ENCODE measurements at places on chromosomes 4 and X. TPM values are rescaled to one million over a fixed set of nuclear protein-coding genes. Genes with fewer than 3 reads are reported as not detected.

DNA sequence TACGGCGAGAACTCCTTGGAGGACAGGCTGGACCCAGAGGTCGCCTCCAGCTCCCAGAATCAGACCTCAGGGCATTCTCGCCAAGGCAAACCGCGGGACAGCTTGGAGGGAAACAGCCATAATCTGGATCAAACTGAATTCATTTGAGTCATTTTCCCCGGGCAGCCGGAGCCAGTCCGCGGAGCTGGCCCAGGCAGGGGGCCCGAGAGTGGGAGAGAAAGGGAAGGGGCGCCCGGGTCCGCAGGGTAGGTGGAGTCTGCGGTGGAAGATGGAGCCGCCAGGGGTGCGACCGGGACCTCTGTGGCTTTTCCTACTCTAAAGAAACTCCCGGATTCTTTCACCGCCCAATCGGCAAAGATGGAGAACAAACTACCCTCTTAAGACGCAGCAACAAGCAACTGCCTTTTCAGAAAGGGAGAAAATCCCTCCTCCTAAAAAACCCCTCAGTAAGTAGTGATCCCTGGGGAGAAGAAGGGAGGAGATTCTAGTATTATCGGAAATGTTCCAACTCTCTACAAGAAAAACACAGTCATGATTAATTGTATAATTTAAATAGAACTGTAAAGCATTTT lies 5.2 kb downstream of the NKX3-2 start:
- no peak for DNase-seq

GRCh38 chrX:127457161-127457560 lies 595.0 kb downstream of the ACTRT1 start:
- DNase-seq = no peak

GRCh38 chr4:127188847-127189246 lies 443.9 kb upstream of the INTU start:
- no peak for DNase-seq

DNA sequence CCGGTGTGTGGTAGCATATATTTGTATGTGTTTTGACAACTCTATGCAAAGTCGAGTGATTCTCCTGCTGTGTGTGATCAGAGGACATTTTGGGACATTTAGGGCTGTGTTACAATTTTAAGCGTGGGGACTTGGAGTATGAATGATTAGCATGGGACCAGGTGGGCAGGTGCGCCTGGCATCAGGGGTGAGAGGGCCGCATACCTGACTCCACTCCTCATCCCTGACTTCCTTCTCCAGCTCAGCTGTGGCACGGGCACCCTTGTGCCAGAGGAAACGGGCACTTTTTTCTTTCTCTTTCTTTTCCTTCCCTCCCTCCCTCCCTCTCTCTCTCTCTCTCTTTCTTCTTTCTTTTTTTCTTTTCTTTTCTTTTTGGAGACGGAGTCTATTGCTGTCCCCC lies 15.7 kb upstream of the PLCXD1 start:
- DNase-seq = no peak

DNA sequence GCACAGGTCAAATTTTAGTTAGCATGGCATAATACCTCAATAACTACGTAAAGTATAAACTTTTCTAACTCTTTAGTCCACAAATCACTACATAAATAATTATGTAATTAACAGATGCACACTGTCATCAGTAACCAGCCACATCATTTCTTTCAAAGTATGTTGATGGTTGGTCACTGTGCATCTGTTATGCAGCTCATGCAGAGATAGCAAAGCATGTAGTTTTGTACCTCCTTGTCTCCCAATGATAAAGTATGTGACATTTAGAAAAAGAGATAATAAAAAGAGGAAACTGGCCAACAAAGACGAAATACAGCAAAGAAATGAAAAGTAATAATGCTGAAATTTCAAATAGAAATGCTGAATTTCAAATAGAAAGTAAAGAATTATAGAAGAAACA lies 2.9 kb downstream of the LAMTOR3 start:
- DNase-seq = no peak

- DNase-seq = peak; percentile 98
Observed at GRCh38 chrX:67780694-67781109, 236.9 kb downstream of the AR start.

DNA sequence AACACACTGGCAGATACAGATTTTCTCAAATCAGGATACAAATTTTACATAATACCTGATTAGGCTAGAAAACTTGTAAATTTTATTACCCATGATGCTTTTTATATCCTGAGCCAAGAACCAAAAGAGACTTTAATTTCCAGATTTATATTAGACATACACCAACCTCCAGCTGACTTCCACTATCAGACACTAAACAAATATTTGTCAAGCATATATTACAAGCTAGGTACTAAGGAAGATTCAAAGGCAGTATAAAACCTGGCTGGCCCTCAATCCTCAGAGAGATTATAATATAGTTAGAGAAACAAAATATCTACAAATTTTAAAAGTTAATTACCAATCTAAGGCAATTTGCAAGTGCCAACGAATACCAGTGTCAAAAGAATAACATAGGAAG lies 357.8 kb upstream of the F9 start:
- no peak for DNase-seq

GRCh38 chr4:3368841-3369760 lies 72.7 kb upstream of the HGFAC start:
- DNase-seq = no peak

- no peak for DNase-seq
Observed at GRCh38 chrX:49877397-49878101, 1.7 kb upstream of the USP27X start.

GRCh38 chrX:57587607-57588006 lies 4.2 kb upstream of the ZXDB start:
- DNase-seq = no peak

DNA sequence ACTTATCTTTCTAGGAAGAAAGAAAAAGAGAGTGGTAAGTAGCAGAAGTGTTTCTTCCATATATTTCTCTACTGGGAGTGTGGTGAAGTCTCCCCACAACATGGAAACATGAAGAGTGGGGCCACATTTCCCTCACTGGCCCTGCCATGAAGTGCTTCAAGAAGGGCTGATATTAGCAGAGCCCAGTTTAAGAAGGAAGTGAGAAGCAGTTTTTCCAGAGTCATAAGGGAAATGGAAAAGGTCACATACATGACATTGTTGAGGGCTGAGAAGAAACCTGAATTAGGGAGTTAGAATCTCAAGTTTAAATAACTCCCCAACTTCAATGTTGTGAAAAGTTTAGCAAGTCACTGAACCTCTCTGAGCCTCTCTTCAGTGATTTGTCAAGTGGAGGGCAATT lies 171.9 kb upstream of the RBPJ start:
- DNase-seq = no peak

DNA sequence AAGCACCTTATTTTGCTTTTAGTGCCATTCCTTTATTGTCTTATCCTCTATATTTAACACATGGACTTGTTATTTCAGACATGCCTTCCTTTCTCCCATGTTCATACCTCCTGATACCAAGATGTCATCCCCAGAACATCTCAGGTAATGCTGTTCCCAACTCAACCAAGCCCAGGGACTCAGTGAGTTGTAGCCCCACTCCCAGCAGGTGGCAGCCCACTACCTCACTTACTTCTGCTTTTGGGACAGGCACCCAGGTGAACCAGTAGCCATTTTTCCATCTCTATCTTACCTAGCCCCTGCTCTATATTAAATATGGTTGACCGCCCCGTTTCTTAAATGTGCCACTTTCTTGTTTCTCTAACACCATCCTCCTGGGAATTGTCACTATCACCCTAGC lies 199.0 kb downstream of the DCHS2 start:
- no peak for DNase-seq

DNA sequence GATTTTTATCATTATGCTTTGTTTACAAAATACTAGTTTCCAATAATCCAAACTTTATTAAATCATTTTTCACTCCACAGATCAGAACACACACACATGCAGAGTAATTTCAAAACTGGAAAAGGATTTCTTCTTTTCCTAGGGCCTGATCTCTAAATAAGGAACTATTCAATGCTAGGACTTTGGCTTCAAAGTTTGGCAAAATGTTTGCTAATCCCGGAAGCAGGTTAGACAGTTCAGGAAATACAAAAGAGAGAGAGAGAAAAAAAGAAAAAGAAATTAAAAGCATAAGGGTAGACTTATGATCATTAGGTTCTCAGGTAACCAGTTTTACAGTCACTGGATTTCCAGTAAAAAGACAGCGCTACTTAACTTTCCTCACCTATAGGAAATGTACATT lies 211.0 kb downstream of the DCLK2 start:
- no peak for DNase-seq

DNA sequence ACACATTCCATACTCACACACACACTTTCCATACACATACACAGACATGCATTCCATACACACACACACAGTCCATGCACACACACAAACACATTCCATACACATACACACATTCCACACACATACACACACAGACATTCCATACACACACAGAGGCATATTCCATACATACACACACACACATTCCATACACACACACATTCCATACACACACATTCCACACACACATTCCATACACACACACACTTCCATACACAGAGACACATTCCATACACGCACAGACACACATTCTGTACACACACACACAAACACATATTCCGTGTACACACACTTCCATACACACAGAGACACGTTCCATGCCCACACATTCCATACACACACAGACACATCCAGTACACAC lies 14.8 kb downstream of the LINC00632 start:
- no peak for DNase-seq

GRCh38 chr4:14066979-14067378 lies 439.5 kb upstream of the BOD1L1 start:
- no peak for DNase-seq

- DNase-seq = no peak
Observed at GRCh38 chr4:6924361-6924779, 14.7 kb downstream of the TBC1D14 start.

DNA sequence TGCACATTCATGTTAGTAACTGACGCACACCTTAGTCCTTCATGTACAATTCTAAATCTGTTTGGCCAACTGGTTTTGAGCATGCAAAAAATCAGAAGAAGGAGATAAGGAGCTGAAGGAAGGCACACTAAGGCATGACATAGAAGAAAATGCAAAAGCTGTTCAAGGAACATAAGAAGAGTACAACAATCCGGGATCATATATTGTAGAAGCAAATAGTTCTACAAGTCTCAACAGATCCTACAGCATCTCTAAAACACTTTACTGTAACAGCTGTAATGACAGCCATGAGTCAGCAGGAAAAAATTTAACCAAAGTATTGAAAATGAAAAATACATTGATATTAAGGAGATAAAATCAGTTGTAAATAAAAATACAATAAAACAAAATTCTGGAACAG lies 57.7 kb downstream of the KLHL13 start:
- no peak for DNase-seq

DNA sequence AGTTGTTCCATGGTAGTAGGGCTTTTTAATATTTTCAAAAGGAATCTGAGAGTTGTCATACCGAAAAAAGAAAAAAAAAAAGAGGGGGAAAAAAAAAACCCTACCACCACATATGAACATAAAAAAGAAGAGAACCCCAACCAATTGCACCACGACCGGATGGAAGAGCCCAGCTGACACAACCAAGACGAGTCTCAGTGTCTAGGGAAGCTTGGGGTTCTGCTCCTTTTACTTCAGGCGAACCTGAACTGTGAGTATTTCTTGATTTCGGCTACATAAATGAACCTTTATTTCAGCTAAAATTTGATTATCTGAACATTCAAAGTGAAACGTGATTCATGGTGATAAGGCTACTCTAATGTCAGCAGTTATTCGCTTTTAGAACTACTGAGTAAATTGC lies at the start of gene GPR34:
GPR34 (plus strand) TSS at position 139 of the 400 bp plus-strand sequence. CDS start 6,661 bp downstream, outside the sequence.
- DNase-seq = no peak

The PNMA3 gene
- 0.86 TPM for total RNA-seq

The MGARP gene
- total RNA-seq = 0.72 TPM

The TBC1D9 gene
- total RNA-seq = 12.9 TPM

The TMEM47 gene
- total RNA-seq = 28.3 TPM
